ENCODE measurements at places on chromosomes 5 and 9. TPM values are rescaled to one million over a fixed set of nuclear protein-coding genes. Genes with fewer than 3 reads are reported as not detected.

GRCh38 chr9:2568689-2569088, 52.9 kb upstream of the VLDLR start:
- H3K4me3 ChIP-seq = no peak overlapping the region
- H3K36me3 ChIP-seq = no peaks in the 10 kb centered on the region
- H3K4me1 ChIP-seq = no peaks in the 10 kb centered on the region
- H3K27ac ChIP-seq = no peak overlapping the region
- no peak for DNase-seq
- no peaks in the 10 kb centered on the region for H3K27me3 ChIP-seq

DNA sequence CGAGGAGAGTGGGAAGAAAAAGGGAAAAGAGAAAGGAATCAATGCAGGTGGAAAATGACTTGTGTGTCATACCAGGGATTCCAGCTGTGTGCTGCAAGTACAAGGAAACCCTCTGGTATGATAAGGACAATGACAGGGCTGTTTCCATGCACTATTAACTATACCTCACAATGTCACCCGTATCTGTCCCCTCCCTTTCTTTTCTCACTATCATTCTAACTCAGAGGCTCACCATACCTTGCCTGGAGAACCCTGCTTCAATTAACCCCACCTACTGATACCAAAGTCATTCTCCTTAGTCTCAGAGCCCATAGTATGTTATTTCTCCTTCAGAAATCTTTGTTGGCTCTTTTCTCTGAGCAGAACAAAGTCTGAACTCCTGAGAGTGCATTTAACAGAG, 236.2 kb upstream of the NREP start:
- H3K4me3 ChIP-seq = no peak overlapping the region
- no peak for DNase-seq
- H3K27ac ChIP-seq = no peak overlapping the region
- no peaks in the 10 kb centered on the region for H3K36me3 ChIP-seq
- no peaks in the 10 kb centered on the region for H3K4me1 ChIP-seq

DNA sequence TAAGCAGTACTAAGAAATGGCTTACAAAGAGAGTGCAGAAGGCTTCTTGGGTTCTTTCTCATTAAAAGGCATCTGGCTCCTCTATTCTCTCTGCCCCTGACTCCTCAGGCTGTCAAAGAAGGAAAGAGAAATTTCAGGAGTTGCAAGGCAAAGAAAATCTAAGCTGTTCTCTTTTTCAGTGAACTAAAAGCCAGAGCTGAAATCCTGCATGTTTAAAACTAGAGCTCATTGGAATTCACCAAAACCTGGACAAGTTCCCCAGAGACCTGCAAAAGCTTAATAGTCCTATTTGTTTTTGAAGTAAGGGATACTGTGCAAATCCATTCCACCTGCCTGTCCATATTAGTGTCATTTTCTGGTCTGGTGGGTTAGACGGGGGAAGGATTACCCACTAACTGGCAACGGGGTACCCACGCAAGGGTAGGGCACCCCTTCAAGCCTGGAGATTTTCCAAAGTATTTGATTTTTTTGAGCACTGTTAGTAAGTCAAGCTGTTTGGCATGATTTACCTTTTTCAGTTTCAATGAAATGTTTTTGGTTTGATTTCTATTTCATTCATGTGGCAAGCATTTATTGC, 179.3 kb downstream of the FSTL4 start:
- DNase-seq = no peak
- no peaks in the 10 kb centered on the region for H3K4me1 ChIP-seq
- no peak overlapping the region for H3K4me3 ChIP-seq
- no peaks in the 10 kb centered on the region for H3K27me3 ChIP-seq

DNA sequence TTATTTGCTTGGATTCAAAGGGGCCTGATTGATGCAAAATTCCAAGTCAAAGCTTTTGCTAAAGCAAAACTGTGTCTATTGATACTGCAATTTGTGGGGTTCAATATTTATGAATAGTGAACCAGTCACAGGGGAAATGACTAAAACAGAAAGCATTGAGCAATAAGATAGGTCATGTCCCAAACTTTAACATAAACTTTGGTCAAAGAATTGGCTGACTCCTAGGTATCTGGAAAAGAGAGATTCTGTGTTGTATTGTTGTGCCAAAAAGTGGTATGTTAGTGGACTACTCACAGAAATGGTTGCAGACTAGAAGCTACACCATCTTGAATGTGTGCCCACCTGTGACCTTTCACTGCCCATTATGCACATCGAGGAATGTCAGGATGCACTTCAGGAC, 585.5 kb upstream of the RGMB start:
- no peak for DNase-seq
- H3K4me1 ChIP-seq = no peaks in the 10 kb centered on the region
- H3K36me3 ChIP-seq = no peaks in the 10 kb centered on the region
- H3K4me3 ChIP-seq = no peak overlapping the region

DNA sequence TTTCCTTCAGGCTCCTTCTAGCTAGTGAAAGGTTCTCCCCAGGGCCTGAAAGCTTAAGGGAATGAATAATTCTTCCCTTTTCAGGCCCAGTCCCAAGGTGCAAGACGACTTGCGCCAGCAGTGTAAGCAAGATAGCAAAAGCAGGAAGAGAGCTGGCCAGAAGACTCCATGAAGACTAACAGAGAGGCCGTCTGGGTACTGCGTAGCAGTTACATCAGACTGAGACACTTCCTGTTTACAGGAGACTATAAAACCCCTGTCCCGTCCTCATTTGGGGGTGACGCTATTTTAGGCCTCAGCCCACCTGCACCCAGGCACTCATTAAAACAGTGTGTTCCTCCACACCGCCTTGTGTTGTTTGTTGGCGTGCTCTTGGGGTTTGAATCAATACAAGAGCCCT, 90.7 kb upstream of the MOCS2 start:
- no peak for DNase-seq
- H3K27me3 ChIP-seq = no peaks in the 10 kb centered on the region

SPATA31C1 gene
- total RNA-seq = not detected
